CD8-positive, alpha-beta T cell (primary cell): ENCODE measurements at places on chromosomes 11 and 22.
A peak's percentile ranks its signal among the peaks of the same experiment; 100 is the strongest.

DNA sequence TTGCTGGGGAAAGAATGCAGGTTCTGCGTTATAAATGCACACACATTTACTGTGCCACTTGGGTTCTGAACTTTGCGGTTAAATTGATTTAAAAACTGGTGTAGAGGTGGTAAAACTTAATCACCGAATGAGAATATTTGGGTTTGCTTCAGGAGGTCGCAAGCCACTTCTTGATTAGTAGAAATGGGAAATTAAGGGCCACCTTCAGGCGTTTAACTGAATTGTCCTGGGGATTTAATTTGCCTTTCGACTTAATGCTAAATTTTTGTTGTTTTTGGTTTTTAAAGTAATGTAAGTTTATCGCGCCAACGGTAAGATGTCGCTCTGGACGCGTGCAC, 459 bp upstream of the NCR3LG1 start:
- DNase-seq = no peak

GRCh38 chr11:9760193-9760575, 96.3 kb downstream of the SWAP70 start:
- no peak for DNase-seq

DNA sequence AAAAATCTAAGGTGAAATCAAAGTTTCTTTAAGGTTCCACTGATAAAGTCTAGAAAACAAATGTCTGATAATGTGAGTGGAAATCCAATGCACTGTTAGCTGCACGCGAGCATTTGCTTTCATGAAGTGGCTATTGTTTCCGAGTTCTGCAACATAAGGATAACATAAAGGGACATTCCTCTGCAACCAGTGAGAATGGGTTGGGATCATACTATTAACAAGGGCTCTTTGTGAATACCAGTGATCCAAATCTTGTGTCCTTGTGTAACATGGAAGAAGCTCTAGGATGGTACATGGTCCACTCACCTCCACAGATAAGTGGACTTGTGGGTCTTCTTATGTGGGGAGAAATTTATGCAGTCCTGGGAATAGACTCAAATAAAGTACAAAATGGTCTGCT, 24.6 kb downstream of the APIP start:
- no peak for DNase-seq

- peak; percentile 26 for DNase-seq
Observed at GRCh38 chr11:104798789-104799188, 99.5 kb downstream of the CASP12 start.

DNA sequence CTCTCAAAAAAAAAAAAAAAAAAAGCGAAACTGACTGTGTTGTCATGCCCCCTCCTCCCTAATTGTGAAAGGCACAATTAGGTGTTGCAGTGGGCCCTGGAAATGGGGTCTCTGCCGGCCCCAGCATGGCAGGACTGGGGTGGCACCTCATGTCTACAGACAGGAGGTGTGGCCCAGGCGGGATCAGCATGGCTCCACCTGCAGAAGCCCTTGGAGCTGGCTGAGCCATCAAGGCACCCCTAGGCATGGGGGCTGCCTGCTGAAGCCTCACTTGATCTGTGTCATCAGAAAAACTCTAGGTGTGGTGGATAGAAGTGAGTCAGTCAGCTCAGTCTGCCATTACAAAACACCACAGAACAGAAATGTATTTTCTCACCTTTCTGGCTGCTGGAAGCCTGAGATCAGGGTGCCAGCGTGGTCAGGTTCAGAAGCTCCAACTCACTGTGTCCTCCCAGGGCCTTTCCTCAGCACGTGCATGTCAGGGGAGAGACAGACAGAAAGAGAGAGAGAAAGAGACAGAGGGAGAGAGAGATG, 10.1 kb upstream of the B4GALNT4 start:
- DNase-seq = peak; percentile 70

GRCh38 chr11:27720277-27720830, 20.1 kb upstream of the BDNF start:
- DNase-seq = no peak

DNA sequence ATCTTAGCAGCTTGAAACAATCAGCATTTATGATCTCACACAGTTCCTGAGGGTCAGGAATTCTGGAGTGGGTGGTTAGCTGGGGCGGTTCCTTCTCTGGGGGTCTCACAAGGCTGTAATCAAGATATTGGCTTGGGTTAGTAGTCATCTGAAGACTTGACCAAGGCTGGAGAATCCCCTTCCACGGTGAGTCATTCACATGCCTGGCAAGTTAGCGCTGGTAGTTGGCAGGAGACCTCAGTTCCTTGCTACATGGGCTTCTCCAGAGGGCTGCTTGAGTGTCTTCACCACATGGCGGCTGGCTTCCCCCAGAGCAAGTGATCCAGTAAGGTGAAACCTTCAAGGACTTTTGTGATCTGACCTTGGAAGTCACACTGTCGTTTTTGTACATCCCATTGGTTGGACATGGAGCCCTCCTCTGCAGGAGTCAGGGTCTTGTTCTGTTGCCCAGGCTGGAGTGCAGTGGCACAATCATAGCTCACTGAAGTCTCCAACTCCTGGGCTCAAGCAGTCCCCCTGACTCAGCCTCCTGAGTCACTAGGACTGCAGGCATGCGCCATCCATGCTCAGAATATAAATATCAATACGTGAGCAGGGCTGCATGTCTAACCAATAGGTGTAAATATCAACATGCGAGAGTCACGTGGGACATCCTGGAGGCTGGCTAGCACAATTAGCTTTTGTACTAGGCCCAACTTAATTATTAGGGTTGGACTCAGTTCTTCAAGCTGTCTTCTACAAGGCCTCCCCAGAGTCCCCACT, 7.2 kb upstream of the NIPSNAP1 start:
- DNase-seq = no peak

- no peak for DNase-seq
Observed at GRCh38 chr11:46694072-46694471, 6.3 kb downstream of the ARHGAP1 start.

DNA sequence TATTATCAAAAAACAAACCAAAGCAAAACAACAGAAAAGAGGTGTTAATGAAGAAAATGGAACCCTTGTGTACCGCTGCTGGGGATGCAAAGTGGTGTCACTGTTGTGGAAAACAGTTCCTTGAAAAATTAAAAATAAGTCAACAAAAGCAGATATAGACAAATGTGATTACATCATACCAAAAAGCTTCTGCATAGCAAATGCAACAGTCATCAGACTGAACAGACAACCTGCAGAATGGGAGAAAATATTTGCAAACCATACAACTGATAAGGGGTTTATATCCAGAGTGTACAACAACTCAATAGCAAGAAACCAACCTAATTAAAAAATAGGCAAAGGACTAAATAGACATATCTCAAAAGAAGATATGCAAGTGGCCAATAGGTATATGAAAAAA, 22.9 kb upstream of the CARS1 start:
- no peak for DNase-seq

DNA sequence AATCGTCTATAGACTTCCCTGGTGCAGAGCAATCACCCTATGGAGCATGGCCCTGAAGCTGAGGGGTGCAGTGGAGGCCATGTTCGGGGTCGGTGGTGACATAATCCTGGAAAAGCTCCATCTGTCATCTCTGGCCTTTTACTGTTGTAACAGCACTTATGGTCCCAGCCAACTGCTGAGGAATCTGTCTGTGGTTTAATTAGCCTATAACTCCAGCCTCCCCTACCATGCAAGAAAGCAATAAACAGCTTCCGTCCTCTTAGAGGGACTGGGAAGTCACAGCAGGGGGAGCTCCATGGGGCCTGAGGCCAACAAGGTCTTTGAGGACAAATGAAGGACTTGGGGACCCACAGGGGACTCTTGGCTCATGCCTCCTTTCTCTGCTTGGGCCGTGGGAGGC, 159.1 kb upstream of the NECTIN1 start:
- DNase-seq = no peak

DNA sequence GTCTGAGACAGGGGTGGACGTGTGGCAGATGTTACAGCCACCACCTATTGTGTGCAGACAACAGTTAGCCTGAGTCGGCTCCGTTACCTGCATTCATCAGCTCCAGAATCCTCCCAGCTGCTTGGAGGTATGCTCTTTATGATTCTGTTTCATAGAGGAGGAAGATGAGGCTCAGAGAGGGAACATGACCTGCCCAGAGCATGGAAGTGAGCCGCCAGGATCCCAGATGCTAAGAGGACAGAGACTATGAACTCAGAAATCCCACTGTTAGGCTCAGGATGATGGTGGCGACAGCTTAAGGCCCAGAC, 1.5 kb downstream of the EMID1 start:
- no peak for DNase-seq

DNA sequence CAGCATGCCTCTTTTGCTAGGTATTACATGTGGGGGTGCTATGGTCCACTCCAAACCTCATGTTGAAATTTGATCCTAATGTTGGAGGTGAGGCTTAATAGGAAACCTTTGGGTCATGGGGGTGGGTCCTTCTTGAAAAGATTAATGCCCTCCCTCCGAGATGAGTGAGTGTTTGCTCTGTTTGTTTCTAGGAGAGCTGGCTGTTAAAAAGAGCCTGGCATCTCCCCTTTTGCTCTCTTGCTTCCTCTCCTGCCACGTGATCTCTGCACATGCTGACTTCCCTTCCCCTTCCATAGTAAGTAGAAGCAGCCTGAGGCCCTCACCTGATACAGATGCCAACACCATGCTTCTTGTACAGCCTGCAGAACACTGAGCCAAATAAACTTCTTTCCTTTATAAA, 104.5 kb downstream of the FAT3 start:
- DNase-seq = no peak

DNA sequence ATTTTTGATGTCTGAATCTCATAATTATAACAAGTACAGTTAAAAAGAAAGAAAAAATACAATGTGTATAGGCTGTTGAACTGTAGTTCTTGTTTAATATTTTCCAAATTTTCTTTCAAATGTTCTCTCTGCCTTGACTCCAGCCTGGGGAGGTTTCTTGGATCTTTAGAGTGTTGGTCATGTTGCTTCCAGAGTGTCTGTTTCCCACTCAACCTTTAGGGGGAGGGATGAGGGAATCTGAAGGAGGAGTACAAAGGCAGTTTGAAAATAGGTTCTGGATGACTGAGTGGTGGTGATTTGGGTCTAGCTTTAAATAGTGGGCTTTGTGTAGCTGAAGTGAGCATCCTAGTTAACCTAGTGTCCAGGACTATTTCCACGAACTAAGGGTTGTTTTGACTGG, 2.0 kb downstream of the CTNND1 start:
- DNase-seq = no peak

DNA sequence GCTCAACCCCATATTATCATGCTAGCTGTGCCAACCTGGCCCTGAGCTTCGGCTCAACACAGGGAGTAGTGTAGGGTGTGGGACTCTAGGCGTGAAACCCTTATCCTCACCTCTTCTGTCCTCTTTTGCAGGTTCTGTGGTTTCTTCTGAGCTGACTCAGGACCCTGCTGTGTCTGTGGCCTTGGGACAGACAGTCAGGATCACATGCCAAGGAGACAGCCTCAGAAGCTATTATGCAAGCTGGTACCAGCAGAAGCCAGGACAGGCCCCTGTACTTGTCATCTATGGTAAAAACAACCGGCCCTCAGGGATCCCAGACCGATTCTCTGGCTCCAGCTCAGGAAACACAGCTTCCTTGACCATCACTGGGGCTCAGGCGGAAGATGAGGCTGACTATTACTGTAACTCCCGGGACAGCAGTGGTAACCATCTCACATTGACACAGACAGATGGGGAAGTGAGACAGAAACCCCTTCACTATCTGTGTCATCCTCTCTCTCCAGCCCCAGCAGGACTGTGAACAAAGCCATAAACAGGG, 76.4 kb downstream of the GGTLC2 start:
- peak; percentile 24 for DNase-seq
